ENCODE measurements at places on chromosomes 12 and 14.

- DNase-seq = no peak
These were observed 3.5 kb upstream of the RAN start for GRCh38 chr12:130868412-130868811.

GRCh38 chr12:96034621-96035282 is 635 bp downstream of the LTA4H start:
- DNase-seq = peak; percentile 3

DNA sequence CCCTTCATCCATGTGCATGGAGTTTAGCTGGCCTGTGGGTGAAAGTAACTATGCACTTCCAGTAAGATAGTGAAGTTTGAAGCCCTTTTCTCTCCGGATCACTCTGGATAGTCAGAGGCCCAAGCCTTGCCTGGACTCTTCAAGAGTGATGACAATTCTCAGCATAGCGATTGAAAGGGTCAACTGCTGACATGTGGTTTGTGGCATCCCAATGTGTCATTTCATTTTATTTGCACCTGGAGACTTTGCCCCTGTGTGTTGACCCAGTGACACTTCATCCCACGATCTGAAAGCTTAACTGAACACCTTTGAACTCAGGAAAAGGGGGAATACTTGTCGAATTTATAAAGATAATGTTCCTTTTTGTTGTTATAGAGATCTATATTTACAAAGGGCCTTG is 711.9 kb upstream of the TMEM132C start:
- DNase-seq = no peak

- no peak for DNase-seq
These were observed 42.0 kb downstream of the SH2B3 start for GRCh38 chr12:111447571-111448265.

- DNase-seq = no peak
These were observed 4.5 kb downstream of the DPF3 start for GRCh38 chr14:72889366-72889765.

GRCh38 chr12:46855760-46856159 is 30.0 kb upstream of the SLC38A4 start:
- no peak for DNase-seq

- no peak for DNase-seq
These were observed 25.7 kb downstream of the FBXO33 start for GRCh38 chr14:39406560-39406959.

DNA sequence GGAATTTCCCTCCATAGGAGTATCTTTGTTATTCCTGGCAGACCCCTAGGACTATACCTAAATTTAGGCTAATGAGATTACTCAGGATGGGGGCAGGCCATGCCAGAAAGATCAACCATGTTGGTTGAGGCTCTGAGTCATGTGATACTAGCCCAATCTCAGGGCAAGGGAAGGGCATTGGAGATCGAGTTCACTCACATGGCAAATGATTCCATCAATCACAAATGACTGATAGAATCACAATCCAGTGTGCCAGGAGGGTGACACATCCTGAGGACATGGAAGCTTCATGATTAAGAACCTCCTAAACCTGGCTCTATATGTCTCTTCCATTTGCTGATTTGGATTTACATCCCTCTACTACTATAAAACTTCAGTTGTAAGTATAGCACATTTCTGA is 182.3 kb downstream of the NTF3 start:
- DNase-seq = no peak

DNA sequence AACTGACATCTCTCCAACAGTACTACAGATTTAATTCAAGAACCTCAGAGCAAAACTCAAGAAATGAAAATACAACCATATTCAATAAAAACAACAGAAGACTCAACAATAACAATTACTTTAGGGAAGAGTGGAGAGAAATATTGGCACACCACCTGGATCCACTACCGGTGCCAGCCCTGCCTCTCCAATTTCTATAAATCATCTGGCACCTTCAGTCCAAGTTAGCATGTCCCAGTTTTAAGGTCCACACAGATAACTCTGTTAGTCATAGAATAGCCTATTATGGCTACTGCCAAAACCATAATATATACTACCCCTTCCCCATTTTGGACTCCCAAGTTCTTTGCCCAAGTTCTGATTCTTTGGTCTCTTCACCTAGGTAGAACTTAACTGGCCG is 69.9 kb upstream of the PSMA6 start:
- DNase-seq = no peak

DNA sequence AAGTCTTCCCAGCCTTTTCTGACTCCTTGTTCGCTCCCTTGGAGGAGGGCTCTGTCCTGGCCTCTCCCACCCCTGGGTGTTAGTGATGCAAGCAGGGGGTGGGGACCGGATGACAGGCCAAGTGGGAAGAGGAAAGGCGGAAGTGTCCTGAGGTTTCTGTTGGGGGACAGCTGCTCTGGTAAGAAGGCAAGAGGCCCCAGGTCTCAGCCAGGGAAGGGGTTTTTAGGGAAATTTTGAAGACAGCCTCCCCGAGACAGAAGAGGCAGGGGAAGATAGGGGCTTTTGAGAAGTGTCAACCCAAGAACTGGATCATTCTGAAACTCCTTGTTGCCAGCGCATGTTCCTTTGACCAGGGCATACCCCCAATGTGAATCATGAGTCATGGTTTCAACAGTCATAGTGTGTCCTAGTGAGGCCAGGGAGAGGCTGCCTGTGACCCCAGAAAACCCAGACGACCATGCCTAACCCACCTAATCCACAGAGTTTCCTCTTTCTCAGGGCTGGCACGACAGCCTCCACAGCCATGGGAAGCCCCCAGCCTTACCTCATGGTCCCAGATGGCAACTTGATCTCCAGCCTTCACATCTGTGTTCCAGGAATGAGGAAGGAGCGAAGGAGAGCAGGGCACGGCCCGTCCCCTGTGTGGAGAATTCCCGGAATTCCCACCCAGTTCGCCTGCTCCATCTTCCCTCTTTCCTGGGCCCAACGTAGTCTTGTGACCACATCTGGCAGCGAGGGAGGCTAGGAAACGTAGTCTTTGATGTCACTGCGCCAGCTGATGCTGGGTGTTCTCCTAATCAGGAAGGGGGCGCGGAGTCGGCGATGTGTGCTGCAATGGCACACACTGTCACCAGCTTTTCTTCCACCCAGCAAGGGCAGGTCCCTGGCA is 4.9 kb upstream of the GPR132 start:
- DNase-seq = no peak

DNA sequence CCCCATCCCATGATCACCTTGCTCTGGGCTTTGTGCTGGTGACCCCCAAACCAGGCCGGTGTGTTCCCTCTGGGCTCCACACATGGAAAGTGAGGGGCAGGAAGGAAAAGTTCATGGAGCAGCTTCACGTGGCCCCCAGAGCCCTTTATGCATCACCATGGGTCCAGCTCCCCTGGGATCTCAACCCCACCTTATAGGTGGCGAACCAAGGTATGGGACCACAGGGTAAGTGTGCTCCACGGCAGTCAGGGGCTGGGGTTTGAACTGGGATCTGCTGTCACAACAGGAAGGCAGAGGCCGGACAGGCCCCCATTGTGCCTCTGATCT is 7.4 kb upstream of the BEGAIN start:
- no peak for DNase-seq

DNA sequence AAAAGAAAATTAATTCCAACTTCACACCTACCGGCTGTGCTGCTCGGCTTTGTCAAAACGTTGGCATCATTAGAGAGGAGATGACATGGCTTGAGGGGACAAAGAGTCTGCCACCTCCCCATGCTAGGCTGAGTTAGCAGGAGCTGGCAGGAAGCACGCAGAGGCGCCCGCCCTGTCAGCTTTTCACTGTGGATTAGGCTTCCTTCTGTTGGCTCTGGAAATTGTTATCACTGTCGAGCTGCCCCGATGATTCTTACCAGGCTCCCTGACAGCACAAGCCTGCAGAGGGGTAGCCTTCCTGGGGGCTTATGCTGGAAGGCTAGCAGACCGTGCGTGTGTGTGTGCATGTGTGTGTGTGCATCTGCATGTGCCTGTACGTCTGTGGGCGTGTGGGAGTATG is 490.9 kb upstream of the TBX3 start:
- DNase-seq = no peak

GRCh38 chr12:6424866-6425265 is 19.9 kb upstream of the CD27 start:
- DNase-seq = no peak

DNA sequence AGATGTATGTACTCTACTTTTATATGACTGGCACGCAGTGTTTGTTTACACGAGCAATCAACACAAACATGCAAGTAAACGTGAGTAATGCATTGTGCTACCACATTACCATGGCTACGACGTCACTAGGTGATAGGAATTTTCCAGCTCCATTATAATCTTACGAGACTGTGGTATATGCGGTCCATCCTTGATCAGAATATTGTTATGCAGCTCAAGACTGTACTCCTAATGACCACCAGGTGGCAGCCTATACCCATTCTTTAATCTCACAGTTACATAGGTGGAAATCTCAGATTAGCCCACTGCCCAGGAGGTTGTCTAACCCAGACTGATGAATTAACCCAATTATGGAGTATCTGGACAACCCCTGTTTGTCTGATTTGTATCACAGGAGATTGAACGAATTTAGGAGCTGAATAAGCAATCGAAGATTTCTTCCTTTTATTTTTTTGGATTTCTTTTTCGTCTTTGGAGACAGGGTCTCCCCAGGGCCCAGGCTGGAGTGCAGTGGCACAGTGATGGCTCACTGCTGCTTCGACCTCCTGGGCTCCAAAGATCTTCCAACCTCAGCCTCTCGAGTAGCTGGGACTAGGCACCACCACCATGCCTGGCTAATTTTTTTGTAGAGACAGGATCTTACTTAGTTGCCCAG is 8.7 kb upstream of the TESPA1 start:
- DNase-seq = peak; percentile 36

DNA sequence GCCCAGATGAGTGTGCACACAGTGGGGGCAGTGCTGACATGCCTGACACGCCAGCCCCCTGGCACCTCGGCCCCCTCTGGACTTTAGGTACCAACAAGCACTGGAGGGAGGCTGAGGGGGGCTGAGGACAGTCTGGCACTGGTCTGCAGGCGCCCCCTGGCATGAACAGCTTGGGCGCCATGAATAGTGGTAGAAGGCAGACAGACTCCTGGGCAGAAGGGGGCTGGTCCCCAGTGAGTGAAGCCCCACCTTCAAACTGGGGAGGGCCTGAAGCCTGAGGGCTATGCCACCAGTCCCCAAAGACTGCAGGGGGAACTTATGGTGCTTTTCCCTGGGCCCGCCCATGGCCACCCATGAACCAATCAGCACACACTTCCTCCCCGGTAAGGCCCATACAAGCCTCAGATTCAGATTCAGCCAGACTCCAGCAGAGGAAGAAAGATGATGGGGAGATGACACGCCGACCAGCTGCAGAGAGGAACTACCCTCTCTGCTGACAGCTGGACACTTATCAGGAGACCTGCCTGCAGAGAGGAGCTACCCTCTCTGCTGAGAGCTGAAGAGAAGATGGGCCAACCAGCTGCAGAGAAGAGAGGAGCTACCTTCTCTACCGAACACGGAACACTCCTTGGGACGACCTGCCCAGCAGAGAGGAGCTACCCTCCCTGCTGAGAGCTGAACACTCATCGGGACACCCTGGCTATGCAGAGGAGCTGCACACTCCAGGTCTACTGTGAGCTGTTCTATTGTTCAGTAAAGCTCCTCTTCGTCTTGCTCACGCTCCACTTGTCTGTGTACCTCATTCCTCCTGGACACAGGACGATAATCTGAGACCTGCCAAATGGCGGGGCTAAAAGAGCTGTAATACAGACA is 324.5 kb downstream of the PCNX1 start:
- DNase-seq = no peak

DNA sequence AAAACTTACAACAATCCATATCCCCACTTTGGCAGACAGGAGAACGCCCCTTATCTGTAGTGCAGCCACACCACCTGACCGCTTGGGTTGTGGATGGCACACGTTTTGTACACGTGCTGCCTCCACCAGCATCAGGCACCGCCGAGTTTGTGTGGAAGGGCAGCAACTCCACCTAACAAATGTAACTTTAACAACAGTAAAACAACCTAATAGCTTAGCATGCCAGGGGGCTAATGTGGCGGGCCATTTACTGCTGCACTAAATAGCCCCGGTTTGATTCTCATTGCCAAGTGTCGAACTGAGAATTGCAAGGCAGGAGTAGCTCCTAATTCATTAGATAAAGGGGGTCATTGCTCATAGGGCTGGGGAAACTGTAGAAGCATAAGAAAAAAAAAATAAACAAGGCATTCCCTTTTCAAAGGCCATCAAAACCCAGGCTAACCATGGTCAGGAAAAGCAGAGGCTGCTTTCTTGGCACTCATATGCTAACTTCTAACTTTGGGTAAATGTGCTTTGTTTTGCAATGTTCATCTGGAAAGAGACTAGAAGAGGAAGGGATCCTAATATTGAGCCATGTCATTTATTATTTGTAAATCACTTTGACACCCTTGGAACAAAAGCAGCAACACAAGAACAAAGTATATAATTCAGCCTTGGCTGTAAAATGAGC is 279.7 kb upstream of the SOX5 start:
- DNase-seq = no peak

- no peak for DNase-seq
These were observed 6.7 kb upstream of the KCNH5 start for GRCh38 chr14:63051992-63052391.

GRCh38 chr12:69046920-69047319 is 113.9 kb upstream of the CPM start:
- DNase-seq = no peak

DNA sequence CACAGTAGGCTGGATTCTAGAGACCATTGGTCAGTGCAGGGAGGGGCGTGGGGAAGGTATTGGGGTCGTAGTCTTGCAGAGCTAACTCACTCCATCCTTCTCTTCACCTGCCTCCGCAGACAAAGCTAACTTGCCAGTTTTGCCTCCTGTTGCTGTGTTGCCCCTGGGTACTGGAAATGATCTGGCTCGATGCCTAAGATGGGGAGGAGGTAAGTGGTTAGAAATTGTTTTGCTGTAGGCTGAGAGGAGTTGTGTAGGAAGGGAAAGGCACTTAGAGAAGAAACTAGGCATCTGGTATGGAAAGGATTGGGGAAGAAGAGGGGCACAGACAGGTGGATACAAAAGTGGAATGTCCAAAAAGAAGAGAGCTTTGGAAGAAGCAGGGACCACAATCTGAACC is 11.1 kb downstream of the DGKA start:
- DNase-seq = no peak

DNA sequence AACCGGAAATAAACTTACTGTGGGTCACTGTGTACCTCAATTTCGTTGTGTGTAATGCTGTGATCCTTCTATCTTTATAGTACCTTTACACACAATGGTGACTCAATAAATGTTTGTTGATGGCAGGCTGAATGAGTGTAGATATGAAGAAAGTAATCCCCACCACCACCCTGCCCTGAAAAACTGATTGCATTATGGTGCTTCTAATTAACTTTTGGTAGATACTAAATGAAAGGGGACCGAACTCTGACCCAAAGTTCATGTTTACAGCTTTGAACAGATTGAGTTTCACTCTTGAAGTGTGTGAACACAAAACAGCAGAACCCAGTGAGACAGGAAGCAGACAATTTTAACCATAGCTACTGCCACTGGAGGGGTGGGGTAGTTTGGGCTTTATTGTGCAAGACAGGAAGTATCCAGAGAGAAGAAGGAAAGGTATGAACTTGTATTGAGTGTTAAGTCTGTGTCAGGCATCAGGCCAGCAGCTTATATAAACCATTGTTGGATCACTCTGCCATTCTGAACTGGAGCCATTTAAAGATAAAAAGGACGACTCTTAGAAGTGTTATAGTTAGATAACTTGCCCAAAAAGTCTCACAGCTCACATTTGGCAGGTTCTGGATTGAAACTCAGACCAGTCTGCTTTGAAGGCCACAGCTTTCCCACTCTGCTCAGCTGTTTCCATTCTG is 197.0 kb upstream of the AMIGO2 start:
- DNase-seq = peak; percentile 82
